ENCODE measurements at places on chromosomes 16 and 17.

GRCh38 chr17:40065769-40066510 is 3.2 kb downstream of the THRA start:
- DNase-seq = no peak

DNA sequence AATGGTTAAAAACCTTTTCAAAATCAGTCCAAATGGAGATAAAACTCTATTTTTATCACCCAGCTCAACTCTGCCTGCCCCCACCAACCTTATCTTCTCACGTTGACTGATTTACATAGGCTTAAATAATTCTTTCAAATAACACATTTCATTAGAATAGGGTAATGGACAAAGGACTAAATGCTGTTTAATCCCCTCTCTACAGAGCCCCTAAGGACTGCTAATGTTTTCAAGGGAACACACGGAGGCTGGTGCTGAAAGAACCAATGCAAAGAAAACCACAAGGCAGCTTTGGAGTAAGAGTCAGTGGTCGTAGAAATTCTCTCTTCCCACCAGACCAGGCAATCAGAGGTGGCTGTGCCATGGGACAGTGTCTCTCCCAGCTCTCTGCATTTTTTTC is 445.7 kb upstream of the MAF start:
- DNase-seq = no peak

- no peak for DNase-seq
Measured at GRCh38 chr16:52411011-52411410, 135.9 kb downstream of the TOX3 start.

DNA sequence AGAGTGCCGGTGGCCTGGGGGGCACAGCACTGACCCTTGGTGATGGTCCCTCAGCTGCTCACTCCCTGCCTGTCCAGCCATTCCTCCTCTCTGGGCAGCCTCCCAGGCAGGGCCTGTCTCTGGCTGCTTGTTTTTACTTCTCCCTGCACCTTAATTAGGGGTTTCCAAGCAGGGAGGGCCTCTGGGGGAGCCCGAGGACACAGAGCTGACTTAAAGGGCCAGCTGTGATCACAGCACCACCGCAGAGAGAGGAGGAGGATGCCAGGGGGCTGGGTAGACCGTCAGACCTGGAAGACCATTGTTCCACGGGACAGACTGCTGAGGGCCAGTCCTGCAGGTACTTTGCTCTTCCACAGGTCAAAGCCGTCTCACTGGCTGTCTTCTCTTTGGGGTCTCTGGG is 1.2 kb upstream of the DPH1 start:
- no peak for DNase-seq

- no peak for DNase-seq
Measured at GRCh38 chr17:12993631-12994030, 24.2 kb downstream of the ELAC2 start.

- no peak for DNase-seq
Measured at GRCh38 chr17:37667039-37667438, 23.8 kb upstream of the DDX52 start.

DNA sequence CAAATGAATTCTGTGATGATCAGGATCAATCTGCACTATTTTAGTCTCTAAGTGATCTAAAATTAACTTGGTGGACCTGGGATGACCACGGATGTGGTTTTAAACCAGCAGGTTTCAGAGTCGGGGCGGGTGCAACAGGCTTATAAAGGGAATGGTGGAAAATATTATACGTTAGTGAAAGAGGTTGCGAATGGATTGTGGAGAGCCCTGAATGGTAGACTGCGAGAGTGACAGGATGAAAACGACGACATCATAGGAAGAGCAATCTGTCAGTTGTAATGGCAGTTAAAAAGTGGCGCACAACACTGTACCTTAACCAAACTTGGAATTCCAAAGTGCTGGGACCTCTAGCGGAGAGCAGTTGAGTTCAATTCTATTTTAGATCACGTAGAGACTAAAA is 1.2 kb upstream of the CYB5B start:
- DNase-seq = no peak

GRCh38 chr17:39669897-39670735 is 1.9 kb downstream of the PNMT start:
- DNase-seq = no peak

DNA sequence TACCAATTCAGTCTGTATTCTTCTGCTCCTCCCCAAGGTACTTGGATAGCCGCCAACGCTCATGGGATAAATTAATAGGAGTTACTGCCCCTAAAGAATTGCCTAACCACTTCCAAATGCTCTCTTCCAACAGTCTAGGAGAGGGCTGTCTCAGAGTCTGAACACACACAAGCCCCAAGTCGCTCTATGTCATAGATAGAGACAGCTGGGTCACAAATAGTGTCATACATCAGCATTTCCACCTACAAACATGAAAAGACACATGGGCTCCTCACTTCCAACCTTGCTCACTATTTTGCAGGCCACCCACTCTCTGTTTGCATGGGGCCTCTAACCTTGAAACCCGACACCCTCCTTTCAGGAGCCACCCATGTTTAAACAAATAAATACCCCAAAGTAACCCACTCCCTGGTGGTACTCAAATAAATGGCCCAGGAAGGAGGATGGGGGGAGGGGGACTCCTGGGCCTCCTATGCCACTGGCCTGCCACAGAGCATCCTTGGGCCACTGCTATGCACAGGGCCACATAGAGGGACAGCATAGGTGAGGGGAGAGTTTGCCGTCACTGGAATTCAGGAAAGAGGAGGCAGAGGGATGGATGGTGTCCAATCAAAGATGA is 265.9 kb downstream of the SOX9 start:
- DNase-seq = no peak

DNA sequence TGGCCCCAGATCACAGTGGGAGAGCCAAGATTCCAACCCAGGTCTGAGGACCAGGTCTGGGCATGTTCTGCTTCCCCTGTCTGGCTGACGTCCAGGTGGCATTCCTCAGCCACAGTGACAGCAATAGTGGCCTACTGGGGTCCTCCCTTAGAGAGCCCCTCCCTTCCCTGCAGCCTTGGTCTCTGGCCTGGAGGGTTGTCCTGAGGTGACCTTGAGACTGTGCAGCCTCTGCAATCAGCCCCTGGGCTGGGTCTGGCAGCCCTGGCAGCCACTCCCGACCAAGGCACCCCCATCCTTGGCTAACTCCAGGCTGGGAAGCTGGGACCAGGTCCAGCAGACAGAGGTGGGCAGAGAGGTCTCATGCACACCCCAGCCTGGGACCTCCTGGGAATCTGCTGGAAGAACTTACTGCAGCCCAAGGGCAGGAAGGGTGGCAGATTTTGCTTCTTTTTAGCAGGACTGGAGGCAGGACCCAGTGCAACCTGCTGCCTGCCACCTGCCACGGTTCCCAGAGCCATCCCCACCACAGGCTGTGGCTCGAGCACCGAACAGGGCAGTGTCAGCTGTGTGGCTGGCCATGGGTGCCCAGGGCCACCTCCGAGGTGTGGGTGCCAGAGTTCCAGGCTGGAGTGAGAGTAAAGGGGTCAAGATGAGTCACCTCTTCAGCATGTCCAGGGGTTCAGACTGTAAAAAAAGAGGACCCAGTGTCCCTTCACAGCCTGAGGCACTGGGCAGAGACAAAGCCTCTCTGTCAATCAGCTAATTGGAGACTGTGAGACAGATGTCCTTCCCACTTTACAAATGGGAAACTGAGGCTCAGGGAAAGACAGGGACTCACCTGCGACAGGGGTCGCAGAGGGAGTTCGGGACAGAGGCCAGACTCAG is 12.6 kb downstream of the GRB7 start:
- no peak for DNase-seq

DNA sequence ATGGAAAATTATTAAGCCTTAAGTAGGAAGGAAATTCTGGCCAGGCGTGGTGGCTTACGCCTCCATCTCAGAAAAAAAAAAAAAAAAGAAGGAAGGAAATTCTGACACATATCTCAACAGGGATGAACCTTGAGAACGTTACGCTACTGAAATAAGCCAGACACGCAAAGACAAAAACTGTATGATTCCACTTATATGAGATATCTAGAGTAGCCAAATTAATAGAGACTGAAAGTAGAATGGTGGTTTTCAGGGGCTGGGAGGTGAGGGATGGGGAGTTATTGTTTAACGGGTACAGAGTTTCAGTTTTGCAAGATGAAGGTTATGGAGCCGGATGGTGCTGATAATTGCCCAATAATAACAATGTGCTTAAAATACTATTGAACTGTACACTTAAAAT is 16.2 kb upstream of the HNF1B start:
- no peak for DNase-seq

- no peak for DNase-seq
Measured at GRCh38 chr16:79312502-79312901, 288.0 kb downstream of the MAF start.

DNA sequence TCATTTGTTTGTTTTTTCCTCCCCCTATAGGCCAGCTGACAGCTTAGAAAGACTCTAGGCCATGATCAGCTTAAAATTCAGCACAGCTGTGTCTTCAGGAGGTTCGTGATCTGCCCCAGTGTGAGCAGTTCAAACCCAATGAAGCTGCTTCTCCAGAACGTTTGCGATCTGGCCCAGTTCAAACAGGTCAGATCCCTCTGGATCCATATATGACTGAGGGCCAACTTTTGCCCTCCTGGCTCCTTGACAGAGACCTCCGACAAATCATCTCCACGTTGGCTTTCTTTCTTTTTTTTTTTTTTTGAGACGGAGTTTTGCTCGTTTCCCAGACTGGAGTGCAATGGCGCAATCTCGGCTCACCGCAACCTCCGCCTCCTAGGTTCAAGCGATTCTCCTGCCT is 50.2 kb upstream of the ATF7IP2 start:
- no peak for DNase-seq

DNA sequence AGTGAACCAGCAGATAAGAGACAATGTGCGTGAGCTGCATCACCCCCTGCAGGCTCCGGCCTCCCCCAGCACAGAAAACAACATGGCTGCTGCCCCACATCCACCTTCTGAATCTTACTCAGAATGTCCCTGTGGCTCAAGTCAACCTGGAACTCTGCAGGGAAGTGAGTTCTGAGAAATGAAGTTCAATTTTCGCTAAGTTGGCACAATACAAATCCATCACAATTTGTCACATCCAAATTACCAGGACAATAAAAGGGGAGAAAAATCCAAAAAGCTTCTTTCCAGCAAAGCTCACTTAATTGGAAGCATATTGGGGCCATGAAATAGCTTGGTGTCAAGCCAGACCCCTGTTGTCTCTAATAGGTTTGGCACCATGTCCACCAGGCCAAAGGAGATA is 38.1 kb downstream of the CLEC19A start:
- DNase-seq = no peak

- no peak for DNase-seq
Measured at GRCh38 chr17:74031316-74032090, 172.0 kb upstream of the RPL38 start.

GRCh38 chr16:69114346-69114975 is 9.0 kb downstream of the HAS3 start:
- DNase-seq = no peak

GRCh38 chr16:70407811-70408274 is 31.1 kb downstream of the ST3GAL2 start:
- DNase-seq = no peak

DNA sequence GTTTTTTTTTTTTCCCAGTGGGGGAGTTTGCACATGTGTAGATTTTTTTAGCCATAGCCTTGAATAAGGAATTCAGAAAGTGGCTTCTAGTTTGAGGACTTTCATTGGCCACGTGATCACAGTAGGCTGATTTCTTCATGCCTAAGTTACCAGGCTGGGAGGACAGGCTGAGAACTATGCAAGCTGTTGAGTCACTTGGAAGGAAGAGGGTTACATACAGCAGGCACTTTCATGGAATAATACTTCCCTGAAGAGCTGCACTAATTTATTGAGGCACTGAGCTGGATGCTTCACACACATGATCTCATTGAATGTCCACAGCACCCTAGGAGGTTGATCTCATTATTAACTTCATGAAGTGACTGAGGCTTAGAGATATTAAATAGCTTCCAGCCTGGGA is 22.8 kb downstream of the PRKCB start:
- no peak for DNase-seq

Measured in fibroblast of pulmonary artery (primary cell).